Activated CD4-positive, alpha-beta memory T cell treated with anti-CD3 and anti-CD28 coated beads, Interleukin-2, amount 10 ng/mL, durations not matched to agents 7 days and 5 days (primary cell): ENCODE measurements at places on chromosomes 7 and 10. TPM values are rescaled to one million over a fixed set of nuclear protein-coding genes. Genes with fewer than 3 reads are reported as not detected.
A peak's percentile ranks its signal among the peaks of the same experiment; 100 is the strongest.

GRCh38 chr7:89681448-89681847, 472.8 kb upstream of the STEAP1 start:
- DNase-seq, result no peak

DNA sequence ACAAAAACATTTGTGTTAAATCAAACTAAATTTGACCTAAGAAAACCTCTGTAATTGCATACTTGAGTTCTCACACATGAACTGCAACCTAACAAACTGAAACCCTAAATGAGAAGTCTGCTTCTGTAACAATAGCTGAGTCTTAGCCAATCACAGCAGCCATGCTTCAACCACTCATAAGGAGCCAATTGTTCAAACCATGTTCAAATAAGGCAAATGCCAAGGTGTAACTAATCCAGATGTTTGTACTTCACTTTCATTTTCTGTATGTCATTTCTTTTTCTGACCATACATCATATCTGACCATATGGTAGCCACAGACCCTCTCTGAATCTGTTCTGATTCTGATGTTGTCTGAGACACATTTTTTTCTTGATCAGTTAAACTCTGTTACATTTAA, 47.5 kb upstream of the ANTXRL start:
- no peak for DNase-seq

- DNase-seq, result no peak
Measured at GRCh38 chr7:116984917-116985316, 31.6 kb downstream of the ST7 start.

NYAP1 gene
- total RNA-seq, result 0.13 TPM

GRCh38 chr7:70582927-70583895, 548.7 kb upstream of the GALNT17 start:
- DNase-seq, result no peak

TAS2R4 gene
- 0.65 TPM for total RNA-seq

NAT16 gene
- total RNA-seq, result not detected

CBX3 gene
- 215 TPM for total RNA-seq

- peak; percentile 70 for DNase-seq
Measured at GRCh38 chr10:43202224-43202656, 64.0 kb downstream of the CSGALNACT2 start.

IMPDH1 gene
- total RNA-seq, result 67.4 TPM

- no peak for DNase-seq
Measured at GRCh38 chr7:79216236-79216635, 237.2 kb downstream of the MAGI2 start.
